ENCODE measurements at places on chromosomes 13 and 19.

GRCh38 chr13:107548338-107548737 is 667.0 kb downstream of the LIG4 start:
- no peak for DNase-seq

DNA sequence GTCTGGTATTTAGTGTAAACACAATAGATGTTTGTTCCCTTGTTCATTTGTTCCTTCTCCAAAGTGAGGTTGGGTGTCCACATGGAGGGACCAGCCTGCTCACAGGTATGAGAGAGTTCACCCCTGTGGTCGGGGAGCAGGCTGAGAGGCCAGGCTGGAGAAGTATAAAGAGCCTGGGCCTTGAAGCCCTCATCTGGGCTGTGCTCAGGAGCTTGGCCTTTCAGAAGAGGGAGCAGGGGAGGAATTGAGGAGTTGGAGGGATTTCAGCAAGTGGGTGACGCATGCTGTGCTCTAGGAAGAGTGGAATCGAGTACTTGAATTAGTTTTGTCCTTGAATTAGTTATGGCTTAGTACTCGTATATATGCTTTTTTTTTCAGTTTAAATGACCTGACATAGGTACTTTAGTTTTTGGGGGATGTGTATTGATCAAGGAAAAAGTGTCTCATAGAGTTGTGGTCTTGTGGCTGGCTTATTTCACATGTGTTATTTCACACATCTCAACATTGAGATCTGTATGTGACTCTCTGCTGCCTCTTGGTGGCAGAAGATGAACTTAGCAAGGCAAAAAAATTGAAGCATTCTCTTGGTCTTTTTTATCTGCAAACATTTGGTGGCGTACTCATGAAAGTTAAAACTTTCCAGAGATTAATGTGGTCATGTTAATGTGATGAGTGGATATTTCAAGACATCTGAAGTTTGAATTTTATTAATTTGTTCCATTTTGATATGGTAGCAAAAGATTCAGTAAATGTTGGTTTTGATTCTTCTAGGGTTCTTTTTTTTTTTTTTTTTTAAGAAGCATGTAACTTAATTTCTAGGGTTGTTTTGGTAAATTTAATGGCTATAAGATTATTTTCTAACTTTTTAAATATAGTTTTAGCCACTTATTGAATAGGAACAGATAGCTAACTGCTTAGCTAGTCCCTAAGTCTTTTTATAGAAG is 54.3 kb downstream of the SLAIN1 start:
- DNase-seq = peak; percentile 47

- DNase-seq = peak; percentile 40
Observed at GRCh38 chr13:94550062-94550738, 45.8 kb downstream of the TGDS start.

DNA sequence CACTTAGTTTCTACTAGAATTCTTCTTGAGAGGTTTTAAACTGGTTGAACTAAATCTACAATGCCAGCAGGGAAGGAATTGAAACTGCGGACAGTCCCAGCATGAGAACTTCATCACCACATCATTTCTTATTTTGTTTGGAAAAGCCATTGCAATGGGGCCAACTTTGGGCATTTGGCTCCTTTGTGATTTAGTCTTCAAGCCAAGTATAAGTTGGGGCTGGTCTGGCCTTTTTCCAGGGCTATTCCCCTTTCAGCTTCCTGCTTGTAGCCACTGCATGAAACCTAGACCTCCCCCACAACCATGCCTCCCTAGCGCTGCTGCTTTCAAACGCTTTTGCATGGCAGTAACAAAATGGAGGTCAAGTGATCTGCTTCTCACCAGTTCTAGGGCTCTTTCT is 142.3 kb downstream of the RGCC start:
- DNase-seq = no peak

DNA sequence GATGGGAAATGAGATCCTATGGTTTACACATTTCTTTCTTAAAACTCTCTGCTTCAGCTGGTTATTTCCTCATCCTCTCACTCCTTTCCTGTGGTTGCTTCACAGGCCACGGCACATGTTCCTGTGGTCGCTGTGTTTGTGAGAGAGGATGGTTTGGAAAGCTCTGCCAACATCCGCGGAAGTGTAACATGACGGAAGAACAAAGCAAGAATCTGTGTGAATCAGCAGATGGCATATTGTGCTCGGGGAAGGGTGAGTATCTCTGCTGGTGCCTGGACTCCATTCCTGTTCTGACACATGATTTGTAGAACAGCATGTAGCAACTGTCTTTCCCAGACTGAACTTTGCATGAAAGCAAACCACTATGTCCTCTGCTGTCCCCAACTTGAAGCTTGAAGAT is 254.2 kb downstream of the ITGBL1 start:
- peak; percentile 57 for DNase-seq

DNA sequence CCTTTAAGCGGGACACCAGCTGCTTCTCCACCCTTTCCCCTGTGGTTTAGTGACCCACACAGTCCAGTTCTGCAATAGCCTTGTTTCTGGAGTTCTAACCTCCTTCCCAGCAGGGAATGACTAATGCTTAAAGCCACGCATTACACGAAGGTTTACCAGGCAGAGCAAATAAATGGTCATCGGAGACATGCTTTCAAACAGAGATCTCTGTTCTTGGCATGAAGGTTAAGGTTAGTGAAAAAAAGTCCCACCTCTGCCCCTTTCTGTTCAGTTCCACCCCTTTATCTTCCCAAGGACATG is 25.3 kb upstream of the MEDAG start:
- peak; percentile 54 for DNase-seq

GRCh38 chr13:57734306-57734705 is 102.8 kb downstream of the PCDH17 start:
- no peak for DNase-seq

- DNase-seq = no peak
Observed at GRCh38 chr19:34985249-34986022, 14.7 kb upstream of the GRAMD1A start.

DNA sequence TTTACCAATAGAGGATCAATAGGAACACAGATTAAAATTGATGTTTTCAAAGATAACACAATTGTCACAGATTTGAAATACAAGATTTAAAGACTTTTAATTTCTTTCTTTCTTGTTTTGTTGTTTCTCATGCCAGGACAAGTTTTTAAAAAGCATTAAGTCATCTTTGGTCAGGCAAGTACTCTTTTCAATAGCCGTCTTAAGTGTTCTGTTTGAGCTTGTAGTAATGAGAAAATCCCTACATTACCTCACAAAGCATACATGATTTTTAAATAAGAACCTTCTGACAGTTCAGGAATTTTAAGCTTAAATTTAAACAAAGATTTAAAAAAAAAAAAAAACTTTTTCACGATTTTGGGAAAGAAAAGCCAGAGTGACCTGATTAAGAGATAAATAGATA is 216.3 kb upstream of the PRR20A start:
- no peak for DNase-seq

DNA sequence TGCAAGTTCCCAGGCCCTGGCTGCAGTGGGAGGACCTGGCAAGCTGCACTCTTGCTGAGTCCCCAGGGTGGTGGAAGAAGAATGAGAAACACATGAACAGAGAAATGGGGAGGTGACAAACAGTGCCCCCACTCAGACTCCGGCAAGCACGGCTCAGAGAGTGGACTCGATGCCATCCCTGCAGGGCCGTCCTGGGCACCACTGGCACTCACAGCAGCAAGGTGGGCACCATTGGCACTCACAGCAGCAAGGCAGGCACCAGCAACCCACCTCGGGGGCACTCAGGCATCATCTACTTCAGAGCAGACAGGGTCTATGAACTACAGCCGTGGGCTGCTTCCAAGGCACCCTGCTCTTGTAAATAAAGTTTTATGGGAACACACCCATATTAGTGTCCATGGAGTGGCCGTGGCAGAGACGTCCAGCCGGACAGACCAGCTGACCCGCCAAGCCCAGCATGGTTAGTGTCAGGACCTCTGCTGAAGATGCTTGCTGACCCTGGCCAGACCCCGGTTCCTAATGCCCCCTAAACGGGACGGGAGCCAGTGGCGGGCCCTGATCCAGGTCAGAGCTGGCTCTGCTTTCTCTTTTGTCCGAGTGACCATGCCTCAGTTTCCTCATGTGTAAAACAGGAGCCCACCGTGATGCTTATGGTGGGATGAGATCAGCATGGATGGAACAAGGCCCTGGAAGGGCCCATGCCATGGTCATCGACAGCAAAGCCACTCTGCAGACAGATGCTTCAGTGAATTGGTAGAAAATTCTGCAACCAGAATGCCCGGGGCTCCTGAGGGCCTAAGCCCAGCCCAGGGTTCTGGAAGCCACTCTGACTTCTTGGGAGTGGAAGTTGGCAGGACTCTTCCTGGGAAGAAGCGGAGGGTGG is 2.1 kb upstream of the F10 start:
- no peak for DNase-seq

- no peak for DNase-seq
Observed at GRCh38 chr19:538641-539428, 5.0 kb upstream of the GZMM start.

DNA sequence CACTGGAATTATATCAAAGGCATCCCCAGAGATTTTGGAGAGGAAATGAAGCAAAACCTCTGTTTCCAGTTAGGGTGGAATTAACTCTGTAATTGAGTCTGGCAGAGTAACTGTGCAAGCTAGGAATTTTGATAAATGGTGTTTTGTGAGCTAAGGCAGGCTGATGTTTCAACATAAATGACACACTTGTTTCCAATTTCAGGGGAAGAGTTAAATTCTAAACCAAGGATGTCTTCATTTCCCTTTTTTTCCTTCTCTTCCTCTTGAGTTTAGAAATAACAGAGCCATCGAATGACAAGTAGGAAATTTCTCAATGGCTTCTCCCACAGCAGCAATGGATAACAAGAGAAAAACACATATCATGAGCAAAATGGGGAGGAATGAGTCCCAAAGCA is 131.2 kb downstream of the IRS2 start:
- no peak for DNase-seq

DNA sequence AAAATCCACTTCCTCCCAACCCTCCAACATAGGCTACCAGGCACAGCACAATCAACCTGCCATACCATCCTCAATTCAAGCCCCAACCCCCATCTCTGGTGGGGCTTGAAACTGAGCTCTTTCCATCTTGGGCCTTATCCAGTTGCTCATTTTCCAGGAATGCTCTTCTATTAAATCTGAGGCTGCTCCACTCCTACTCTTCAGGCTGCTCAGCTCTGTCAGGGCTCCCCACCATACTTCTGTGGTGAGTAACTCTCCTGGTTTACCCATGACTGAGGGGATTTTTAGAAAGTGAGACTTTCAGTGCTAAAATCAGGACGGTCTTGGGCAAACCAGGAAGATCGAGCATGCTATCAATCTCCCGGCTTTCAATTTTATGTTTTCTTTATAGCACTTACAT is 512.8 kb downstream of the LMO7 start:
- peak; percentile 40 for DNase-seq

GRCh38 chr19:56116606-56117005 is 4.5 kb downstream of the ZNF787 start:
- DNase-seq = no peak
